ENCODE measurements at places on chromosomes 6 and 20.
A peak's percentile ranks its signal among the peaks of the same experiment; 100 is the strongest.

GRCh38 chr6:23302514-23302913, 733.1 kb downstream of the HDGFL1 start:
- H3K27me3 ChIP-seq: no peaks in the 10 kb centered on the region
- peak overlapping the region; percentile 37 for H3K27ac ChIP-seq
- H3K4me1 ChIP-seq: peaks cover 49% of the 10 kb centered on the region
- H3K4me3 ChIP-seq: no peak overlapping the region
- peaks cover 2% of the 10 kb centered on the region for H3K36me3 ChIP-seq

- H3K4me1 ChIP-seq: peaks cover 36% of the 10 kb centered on the region
- peak overlapping the region; percentile 48 for H3K4me3 ChIP-seq
- H3K27ac ChIP-seq: peak overlapping the region; percentile 73
- DNase-seq: peak; percentile 55
- H3K27me3 ChIP-seq: no peaks in the 10 kb centered on the region
Observed at GRCh38 chr6:154343473-154344308, 12.9 kb downstream of the IPCEF1 start.

DNA sequence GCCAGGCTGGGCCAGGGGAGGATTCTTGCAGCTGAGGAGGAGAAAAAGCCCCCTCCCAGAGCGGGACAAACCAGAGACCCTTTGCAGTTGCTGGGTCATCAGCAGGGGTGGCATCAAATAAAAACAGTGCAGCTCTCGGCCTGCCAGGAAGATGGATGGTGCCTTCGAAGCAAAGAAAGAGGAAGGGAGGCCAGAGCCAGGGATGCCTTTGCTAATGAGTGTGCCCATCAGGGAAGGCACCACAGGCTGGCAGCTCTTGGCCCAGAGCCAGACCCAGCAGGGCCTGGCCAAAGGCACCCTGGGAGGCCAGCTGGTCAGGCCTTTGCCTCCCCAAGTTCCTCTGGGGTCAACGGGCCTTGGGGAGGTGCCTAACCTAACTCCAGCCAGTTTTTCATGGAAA, 26.3 kb upstream of the ZNF318 start:
- H3K4me1 ChIP-seq: peaks cover 52% of the 10 kb centered on the region
- no peak for DNase-seq
- H3K27me3 ChIP-seq: no peaks in the 10 kb centered on the region
- H3K36me3 ChIP-seq: no peaks in the 10 kb centered on the region
- no peak overlapping the region for H3K4me3 ChIP-seq

DNA sequence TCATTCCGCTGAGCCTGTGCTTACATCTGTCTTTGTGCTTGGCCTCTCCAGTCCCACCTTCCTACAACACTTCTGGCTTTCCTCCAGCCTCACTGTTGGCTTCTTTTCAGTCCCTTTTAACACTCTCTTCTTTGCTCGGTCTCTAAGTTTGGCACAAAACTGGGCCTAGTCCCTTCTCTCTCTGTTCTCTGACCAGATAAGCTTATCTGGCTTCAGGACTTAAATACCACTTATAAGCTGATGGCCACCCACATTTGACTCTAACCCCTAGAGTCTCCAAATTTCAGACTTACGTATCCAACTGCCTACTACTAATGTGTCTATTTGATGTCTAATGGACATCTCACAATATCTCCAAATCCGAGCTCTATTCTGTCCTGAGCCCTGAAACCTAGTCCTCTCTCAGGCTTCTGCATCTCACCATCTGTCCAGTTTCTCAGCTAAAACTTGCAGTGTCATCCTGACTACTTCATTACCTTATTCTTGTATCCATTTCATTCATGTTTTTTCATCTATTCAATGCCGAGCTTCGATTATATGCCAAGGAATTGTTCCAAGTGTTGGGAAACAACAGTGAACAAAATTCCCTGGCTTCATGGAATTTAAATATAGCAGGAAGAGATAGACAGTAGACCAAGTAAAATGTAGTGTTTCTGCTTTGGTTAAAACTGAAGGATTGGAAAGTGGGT, 40.1 kb downstream of the TBPL1 start:
- no peaks in the 10 kb centered on the region for H3K27me3 ChIP-seq
- H3K36me3 ChIP-seq: peaks cover 9% of the 10 kb centered on the region
- no peak overlapping the region for H3K4me3 ChIP-seq
- no peak for DNase-seq
- peaks cover 2% of the 10 kb centered on the region for H3K4me1 ChIP-seq

DNA sequence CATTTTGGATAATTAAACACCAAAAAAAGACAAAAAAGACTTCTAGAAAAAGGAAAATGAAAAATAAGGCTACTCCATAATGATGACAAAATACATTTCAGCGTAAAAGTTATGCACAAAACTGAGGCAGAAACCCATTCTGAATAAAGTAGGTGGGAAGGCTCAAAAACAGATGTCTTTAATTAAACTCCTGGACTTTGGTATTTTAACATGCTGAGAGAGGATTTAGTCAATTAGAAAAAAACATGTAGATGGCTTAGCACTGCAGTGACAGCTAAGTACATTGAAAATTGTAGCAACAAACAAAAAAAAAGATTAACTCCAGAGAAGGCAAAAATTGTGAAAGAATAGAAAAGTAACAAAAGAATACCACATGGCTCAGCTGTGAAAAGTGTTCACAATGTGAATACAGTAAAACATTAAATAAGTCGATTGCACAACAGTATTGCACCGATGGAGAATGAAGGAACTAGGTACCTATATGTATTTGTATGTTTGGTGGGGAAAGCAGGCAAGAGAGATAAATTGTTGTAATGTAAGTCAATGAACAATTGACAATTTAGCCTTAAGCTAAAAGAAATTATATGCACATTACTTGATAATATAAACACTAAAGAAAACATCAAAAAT, 59.5 kb downstream of the TBC1D32 start:
- no peak for DNase-seq
- peaks cover 39% of the 10 kb centered on the region for H3K36me3 ChIP-seq
- H3K27me3 ChIP-seq: no peaks in the 10 kb centered on the region
- H3K4me1 ChIP-seq: peaks cover 4% of the 10 kb centered on the region
- H3K4me3 ChIP-seq: no peak overlapping the region

DNA sequence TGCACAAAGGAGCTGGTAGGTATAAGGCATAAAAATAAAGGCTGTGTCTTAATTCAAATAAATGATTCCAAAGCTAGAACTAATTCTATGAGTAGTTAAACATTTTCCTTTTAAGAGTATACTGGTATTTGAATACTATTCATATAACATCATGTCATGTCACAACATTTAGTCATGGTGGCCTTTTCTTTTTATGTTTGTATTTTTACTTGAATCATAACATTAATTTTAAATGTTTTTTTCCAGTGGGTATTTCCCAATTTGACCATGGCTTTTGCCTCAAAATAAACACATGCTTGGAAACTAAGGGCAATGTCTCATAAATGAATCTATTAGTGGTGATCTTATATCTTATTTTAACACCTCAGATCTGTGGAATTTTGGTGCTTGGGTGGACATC, 177.1 kb downstream of the CD109 start:
- no peaks in the 10 kb centered on the region for H3K36me3 ChIP-seq
- no peaks in the 10 kb centered on the region for H3K27me3 ChIP-seq
- no peak overlapping the region for H3K4me3 ChIP-seq
- H3K27ac ChIP-seq: no peak overlapping the region
- DNase-seq: no peak

- no peak overlapping the region for H3K4me3 ChIP-seq
- DNase-seq: no peak
- H3K27me3 ChIP-seq: no peaks in the 10 kb centered on the region
- H3K4me1 ChIP-seq: peaks cover 12% of the 10 kb centered on the region
- H3K36me3 ChIP-seq: peaks cover 9% of the 10 kb centered on the region
- H3K27ac ChIP-seq: peak overlapping the region; percentile 95
Observed at GRCh38 chr6:34324738-34325444, 67.6 kb downstream of the NUDT3 start.

DNA sequence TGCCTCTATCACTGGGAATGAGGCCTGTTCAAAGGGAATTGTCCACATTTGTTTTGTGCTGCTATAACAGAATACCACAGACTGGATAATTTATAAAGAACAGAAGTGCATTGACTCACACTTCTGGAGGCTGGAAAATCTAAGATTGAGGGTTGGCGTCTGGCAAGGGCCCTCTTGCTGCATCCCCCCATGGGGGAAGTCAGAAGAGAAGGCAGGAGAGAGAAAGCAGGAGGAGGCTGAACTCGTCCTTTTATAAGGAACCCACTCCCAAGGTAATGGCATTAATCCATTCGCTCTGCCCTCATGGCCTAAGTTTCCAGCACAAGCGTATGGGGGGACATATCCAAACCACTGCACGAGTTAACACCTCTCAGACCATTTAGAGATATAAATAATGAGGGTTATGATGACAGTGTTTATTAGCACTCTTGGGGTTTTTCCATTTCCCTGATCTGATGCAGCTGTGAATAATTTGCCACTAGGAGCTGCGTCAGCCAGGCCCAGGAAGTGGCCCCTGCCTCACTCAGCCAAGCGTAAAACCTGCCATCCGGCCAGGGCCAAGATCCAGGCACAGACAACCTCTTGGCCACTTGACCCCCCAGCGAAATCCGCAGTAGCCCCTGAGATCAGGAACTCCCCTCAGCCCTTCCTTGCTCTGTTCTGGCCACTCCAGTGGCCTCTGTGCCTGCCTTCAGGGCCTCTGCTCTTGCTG, 14.2 kb upstream of the SLCO4A1 start:
- no peak for DNase-seq
- peaks cover 37% of the 10 kb centered on the region for H3K4me1 ChIP-seq
- no peaks in the 10 kb centered on the region for H3K36me3 ChIP-seq
- no peaks in the 10 kb centered on the region for H3K27me3 ChIP-seq
- H3K4me3 ChIP-seq: no peak overlapping the region

DNA sequence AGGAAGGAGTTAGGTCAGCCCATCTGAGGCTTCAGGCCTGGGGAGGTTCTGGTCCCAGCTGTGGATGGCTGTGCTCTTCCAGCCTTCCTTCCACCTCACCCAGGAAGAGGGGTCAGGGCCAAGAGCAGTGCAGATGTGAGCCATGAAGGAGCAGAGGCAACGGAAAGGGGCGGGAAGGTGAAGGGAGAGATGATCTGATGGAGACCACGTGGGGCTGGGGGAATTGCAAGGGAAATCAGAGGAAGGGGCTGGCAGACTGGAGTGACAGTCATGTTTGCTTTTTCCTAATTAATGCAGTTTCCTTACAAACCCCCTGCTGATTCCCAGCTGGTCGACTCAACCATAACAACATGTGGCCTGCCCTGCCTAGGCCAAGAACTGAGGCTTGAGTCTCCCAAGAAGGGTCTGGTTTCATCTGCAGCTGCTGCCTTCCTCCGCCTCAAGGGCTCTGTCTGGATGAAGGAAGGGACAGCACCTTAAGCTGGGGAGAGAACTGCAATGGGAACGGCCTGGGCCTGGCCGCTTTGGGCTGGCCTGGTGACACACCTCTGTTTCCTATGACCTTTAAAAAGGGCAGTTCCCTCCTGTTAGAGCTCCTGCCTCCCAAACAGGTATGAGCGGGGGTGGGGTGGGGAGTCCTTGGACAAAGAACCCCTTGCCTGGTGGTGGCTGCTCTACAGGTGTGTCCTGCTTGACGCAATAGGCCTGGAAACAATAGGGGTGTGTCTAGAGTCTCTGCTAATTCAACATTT, 7.8 kb upstream of the MRPS18A start:
- no peak for DNase-seq
- H3K27me3 ChIP-seq: no peaks in the 10 kb centered on the region
- peak overlapping the region; percentile 39 for H3K27ac ChIP-seq
- peaks cover 21% of the 10 kb centered on the region for H3K4me1 ChIP-seq
- H3K36me3 ChIP-seq: no peaks in the 10 kb centered on the region
- no peak overlapping the region for H3K4me3 ChIP-seq

DNA sequence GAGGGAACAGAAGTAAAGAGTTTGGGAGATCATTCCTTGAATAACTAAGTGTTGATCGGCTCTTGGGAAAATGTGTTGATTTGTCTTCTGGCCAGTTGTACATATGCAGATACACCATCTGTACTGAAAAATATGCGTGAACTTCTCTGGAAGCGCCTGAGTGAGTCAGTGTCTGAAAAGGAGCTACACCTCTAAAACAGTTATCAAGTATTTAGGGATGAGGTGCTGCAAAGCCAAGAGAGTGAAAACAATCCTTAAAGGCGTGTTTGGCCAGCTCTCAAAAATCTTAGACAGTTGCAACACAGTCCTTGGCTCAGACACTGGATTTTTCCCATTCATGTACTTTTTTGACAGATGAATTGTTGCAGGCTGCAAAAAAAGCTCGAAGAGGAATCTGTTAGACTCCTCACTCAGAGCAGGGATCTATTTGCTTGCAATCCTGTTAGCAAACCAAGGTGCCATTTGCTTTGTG, 61.3 kb downstream of the BMP6 start:
- no peak overlapping the region for H3K4me3 ChIP-seq
- H3K27ac ChIP-seq: no peak overlapping the region
- H3K27me3 ChIP-seq: peaks cover 54% of the 10 kb centered on the region

GRCh38 chr20:653590-654416, 803 bp upstream of the SRXN1 start:
- H3K36me3 ChIP-seq: peaks cover 12% of the 10 kb centered on the region
- DNase-seq: no peak
- no peak overlapping the region for H3K27ac ChIP-seq
- H3K4me3 ChIP-seq: peak overlapping the region; percentile 66
- H3K4me1 ChIP-seq: peaks cover 28% of the 10 kb centered on the region
- H3K27me3 ChIP-seq: peaks cover 5% of the 10 kb centered on the region

DNA sequence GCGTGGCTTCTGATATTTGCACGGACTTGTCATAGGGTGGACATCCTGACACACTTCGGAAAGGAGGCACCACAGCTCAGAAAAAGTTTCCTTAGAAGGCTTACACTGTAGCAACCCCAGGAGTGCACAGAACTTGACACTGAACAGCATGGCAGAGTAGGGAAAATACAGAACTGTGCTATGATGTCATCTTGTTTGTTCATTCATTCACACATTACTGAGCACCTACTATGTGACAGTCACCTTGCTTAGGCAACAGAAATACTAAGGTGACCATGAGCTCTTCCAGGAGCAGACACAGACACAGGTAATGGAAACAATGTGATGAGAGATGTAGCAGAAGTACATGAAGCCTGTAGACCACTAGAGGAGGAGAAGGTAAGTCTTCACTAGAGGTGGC, 2.5 kb upstream of the PIGT start:
- H3K36me3 ChIP-seq: peaks cover 5% of the 10 kb centered on the region
- peaks cover 3% of the 10 kb centered on the region for H3K27me3 ChIP-seq
- H3K4me1 ChIP-seq: peaks cover 17% of the 10 kb centered on the region
- no peak overlapping the region for H3K4me3 ChIP-seq
- DNase-seq: no peak

- peaks cover 5% of the 10 kb centered on the region for H3K36me3 ChIP-seq
- no peak overlapping the region for H3K27ac ChIP-seq
- peaks cover 3% of the 10 kb centered on the region for H3K4me1 ChIP-seq
- peak overlapping the region; percentile 46 for H3K4me3 ChIP-seq
- peaks cover 53% of the 10 kb centered on the region for H3K27me3 ChIP-seq
Observed at GRCh38 chr6:107633680-107634323, 143.9 kb downstream of the SOBP start.

GRCh38 chr6:19210849-19211590, 626.1 kb upstream of the ID4 start:
- no peaks in the 10 kb centered on the region for H3K36me3 ChIP-seq
- no peak overlapping the region for H3K27ac ChIP-seq
- no peaks in the 10 kb centered on the region for H3K4me1 ChIP-seq
- H3K4me3 ChIP-seq: no peak overlapping the region
